CD4-positive, alpha-beta T cell treated with Interleukin-10 for 1 hour (primary cell): ENCODE measurements at places on chromosomes 1 and 21.

GRCh38 chr1:211910913-211911485 lies 80.4 kb upstream of the LPGAT1 start:
- no peak for DNase-seq

DNA sequence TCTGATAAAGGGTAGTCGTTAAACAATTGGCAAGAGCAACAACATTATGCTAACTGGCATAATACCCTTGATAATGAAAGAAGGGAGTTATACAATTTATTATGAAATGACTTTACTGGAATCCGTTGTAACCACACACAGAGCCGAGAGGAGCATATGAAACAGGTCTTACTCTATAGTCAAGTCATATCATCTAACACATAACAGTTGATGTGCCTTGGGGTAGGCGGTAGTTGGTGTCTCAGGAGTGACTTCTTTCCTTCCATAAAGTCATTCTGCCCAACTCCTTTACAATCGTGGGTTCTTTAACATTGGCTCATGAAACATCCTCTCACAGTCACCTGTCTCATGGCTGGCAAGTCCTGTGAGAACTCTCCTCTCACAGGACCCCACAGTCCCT lies 225.2 kb downstream of the LTN1 start:
- no peak for DNase-seq

GRCh38 chr1:214352838-214353237 lies 71.9 kb downstream of the SMYD2 start:
- DNase-seq, result no peak

GRCh38 chr1:99527078-99527477 lies 118.8 kb upstream of the PALMD start:
- DNase-seq, result no peak

DNA sequence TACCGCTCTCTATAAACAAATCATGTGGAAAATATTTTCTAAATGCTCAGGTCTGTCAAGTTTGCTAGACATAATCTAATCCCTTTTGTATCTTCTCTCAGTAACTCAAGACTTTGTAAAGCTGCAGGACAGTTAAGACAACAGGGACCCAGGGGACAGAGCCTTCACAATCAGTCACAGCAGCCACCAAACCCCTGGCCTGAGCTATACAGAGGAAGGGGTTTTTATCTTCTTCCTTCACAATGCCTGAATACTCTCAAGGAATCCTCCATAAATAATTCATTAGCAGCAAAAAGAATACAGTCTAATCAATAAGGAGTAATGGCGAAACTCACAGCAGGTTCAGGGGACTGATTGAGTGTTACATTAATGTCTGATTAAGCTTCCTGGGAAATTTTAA lies 368.3 kb downstream of the SMYD3 start:
- no peak for DNase-seq

GRCh38 chr21:14530592-14530991 lies 15.5 kb downstream of the SAMSN1 start:
- no peak for DNase-seq

- DNase-seq, result no peak
Observed at GRCh38 chr21:45741691-45742090, 98.2 kb downstream of the PCBP3 start.

DNA sequence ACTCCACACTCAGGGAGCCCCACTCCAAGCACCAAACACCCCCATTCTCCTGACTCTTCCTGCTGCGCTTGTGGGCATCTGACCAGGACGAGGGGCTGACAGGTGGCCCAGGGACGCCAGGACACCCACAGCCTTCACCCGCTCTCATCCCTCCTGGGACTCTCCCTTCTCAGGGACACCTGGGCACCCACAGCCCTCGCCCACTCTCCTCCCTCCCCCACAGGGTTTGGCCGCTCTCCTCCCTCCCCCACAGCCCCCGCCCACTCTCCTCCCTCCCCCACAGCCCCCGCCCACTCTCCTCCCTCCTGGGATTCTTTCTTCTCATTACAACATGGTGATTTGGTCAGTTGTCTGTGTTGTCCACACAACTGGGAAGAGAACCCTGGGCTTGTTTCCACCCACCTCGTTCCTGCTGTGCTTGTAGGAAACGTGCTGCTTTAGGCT lies 43.4 kb downstream of the PRDM15 start:
- DNase-seq, result no peak

GRCh38 chr1:45679123-45679522 lies 7.2 kb downstream of the GPBP1L1 start:
- no peak for DNase-seq

DNA sequence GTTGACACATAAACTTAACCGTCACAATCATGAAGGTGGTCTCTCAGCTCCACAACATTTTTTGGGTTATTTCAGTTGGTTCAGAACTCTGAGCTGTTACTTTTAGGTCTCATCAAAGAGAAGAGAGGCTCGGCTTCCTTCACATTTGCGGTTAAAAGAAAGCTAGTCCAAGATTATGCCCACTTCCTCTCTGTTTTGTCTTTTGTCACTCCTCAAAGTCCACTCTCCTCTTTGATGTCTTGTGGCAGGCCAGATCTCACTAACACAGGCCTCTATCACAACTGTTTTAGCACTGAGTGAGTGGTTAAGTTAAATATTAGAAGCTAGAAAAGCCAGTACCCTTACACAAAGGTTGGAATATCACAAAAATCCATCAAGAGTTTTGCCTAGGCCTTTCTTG lies 195.7 kb downstream of the FCRL5 start:
- DNase-seq, result no peak

DNA sequence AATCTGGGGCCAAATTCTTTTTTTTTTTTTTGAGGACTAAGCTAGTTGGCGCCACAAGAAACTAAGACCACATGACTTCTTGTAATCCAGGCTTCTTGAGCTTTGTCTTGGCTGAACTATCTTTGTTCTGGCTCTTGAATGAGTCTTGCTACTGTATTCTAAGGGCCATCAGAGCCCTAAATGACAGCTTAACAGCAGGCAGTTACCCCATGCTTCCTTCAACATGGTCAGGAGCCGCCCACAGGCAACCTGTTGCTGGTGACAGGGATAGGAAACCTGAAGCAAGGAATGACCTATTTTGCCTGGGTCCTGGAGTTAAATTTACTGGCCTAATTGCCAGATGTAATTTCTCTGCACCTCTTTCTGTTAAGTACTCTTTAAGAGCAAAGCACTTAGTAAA lies 188.2 kb upstream of the PLXNA2 start:
- DNase-seq, result no peak
